Stimulated activated CD8-positive, alpha-beta memory T cell treated with anti-CD3 and anti-CD28 coated beads, Interleukin-4, amount 100 ng/mL, for 4 hours (primary cell): ENCODE measurements at places on chromosomes 4 and X.

DNA sequence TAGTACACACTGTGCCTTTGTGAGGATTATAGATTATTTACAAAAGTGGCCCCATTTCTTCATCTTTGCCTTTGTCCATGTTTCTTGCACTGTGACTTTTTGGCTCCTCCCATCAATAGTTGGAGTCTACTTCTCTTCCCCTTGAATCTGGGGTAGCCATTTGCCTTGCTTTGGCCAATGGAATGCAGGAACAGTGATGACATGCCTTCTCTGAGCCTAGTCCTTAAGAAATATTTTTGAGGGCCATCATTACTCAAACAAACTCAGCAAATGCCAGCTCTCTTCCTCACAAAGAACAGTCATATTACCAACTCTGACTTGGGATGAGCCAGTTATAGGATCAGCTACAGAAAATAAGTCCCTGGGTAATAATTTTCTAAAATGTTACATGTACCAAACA lies 189.6 kb downstream of the FRMPD4 start:
- DNase-seq = no peak

DNA sequence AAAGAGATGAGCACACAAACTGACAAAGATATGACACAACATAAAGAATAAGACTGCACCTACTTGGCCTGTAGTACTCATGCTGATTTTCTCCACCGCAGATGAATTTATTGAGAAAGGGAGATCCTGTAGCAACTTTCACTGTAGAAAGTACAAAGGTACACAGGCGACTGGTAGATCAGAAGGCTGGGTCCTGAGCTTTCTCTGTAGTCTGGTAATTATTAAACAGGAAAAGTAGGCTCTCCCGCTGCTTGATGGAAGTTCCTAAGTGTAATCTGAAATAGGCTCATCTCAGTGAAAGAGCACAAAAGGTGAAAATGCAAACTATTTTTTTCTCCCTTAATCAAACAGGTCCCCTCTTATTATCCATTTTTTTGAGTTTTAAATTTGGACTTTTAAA lies at the start of gene ADH6:
Gene ADH6, minus strand, starts transcription at position 175 of the 400 bp plus-strand sequence. Its CDS starts 94 bp downstream, at position 81.
- DNase-seq = no peak

- DNase-seq = no peak
These were observed 109.2 kb downstream of the FHDC1 start for GRCh38 chr4:153045111-153045982.

- DNase-seq = no peak
These were observed 175.2 kb downstream of the BEND2 start for GRCh38 chrX:18045436-18045835.

- no peak for DNase-seq
These were observed 109.1 kb downstream of the RBM47 start for GRCh38 chr4:40520533-40520932.

- no peak for DNase-seq
These were observed 181.9 kb downstream of the CEP135 start for GRCh38 chr4:56130606-56131155.

DNA sequence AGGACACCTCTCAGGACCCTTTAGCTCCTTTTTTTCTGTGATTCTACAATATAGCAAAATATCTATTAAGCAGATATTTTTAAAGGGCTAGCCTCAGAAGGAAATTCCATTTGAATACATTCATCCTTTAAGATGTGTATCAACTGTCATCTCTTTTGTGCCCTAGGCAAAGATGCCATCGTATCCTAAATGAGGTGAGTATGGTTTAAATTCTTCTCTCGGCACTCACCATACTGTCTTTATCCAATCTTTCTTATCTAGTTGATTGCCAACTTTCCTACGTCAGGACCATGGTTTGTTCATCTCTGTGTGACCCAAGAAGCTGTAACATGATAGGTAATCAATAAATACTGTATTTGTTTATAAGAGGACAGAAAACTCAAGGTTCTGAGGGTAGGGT lies 176.0 kb downstream of the LDB2 start:
- DNase-seq = no peak

DNA sequence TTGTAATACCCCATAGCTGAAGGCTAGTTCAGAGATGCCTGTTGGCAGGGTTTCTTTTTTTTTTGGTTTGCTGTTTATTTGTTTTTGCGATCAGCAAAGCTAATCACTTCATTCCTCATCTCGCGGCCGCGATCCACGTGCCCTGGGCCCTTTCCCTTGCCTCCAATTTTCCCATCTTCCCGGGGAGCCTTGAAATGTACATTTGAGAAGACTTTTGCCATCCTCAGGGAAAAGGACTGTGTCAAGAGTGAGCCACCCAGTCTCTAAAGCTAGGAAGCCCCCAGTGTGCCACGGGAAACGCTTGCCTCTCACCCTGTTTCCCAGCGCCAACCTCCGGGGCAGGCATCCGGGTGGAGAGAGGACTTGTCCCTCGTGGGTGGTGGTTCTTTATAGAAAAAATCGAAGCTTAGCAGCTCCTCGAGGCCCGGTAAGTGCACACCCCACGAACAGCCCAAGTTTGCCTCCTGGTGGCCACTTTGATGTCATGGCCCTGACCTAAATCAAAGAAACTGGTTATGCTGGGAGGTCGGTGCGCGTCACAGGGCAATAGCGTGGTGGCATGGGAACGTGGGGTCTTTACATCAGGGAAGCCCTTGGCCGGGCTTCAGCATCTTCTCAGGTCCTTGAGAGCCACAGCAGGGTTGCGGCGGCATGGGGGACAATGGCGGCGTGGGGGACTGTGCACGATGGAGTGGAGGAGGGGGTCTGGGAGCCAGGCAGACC lies 42.0 kb downstream of the MAP7D3 start:
- no peak for DNase-seq

DNA sequence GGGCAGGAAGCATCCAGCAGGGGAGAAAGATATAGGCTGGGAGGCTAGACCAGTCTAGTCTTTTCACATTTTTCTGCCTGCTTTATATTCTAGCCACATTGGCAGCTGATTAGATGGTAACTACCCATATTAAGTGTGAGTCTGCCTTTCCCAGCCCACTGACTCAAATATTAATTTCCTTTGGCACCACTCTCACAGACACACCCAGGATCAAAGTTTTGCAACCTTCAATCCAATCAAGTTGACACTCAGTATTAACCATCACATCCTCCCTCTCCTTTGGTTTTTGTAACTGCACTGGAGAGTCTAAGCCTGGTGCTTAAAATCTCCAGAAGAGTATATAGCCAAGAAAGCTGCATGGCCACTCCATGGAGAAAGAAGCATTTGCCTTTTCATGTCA lies 560.4 kb downstream of the GRXCR1 start:
- no peak for DNase-seq

DNA sequence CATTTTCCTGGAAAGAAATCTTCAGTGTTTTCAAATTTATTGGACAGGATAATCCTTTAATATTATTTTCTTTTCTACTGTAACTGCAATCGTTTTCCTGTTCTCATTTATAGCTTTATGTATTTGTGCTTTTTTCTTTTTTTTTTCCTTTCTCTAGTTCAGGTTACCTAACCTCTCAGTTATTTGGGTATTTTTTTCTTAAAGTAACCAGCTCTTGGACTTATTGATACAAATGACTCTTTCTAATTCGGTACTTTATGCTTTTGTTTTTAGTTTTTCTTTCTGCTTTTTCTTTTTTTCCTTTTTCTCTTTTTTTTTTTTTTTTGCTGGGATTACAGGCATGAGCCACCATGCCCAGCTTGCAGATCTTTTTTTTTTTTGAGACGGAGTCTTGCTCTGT lies 25.2 kb downstream of the WWC2 start:
- no peak for DNase-seq

- DNase-seq = no peak
These were observed 44.9 kb downstream of the MMRN1 start for GRCh38 chr4:89939546-89939945.

DNA sequence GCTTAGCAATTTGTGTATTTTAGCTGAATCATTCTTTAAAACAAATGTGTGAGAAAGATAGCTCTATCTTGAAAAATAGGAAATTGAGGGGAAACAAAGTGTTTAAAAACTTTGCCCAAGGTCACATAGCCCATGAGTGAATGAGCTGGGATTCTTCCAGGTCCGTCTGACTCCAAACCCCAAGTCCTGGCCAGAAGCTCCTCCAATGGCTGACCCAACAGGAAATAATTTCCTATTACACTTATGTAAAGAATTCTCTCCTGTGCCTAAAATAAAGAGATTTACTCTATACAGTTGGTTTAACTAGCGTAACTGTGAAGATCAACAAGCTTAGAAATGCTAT lies 287.6 kb downstream of the ARHGAP24 start:
- DNase-seq = no peak

- DNase-seq = no peak
These were observed 130.5 kb downstream of the TENT5D start for GRCh38 chrX:80550722-80551121.

DNA sequence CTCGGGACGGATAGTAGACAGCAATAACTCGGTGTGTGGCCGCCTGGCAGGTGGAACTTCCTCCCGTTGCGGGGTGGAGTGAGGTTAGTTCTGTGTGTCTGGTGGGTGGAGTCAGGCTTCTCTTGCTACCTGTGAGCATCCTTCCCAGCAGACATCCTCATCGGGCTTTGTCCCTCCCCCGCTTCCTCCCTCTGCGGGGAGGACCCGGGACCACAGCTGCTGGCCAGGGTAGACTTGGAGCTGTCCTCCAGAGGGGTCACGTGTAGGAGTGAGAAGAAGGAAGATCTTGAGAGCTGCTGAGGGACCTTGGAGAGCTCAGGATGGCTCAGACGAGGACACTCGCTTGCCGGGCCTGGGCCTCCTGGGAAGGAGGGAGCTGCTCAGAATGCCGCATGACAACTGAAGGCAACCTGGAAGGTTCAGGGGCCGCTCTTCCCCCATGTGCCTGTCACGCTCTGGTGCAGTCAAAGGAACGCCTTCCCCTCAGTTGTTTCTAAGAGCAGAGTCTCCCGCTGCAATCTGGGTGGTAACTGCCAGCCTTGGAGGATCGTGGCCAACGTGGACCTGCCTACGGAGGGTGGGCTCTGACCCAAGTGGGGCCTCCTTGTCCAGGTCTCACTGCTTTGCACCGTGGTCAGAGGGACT lies 5.7 kb upstream of the MSANTD1 start:
- DNase-seq = no peak

DNA sequence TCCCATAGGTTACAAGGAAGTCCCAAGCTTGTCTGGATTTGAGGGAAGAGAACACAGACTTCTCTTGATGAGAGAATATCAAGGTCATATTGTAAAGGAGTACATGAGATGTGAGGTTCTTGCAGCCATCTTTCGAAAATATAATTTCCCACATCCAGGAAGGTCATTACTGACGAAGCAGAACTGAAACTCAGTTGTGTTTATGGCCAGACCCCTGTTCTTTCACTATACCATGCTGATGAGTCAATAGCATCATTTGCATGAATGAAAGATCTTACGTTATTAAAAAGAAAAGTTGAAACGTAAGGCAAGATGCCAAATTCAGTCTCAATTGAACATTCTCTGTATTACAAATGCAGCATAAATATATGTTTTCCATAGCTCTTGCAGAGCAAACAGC lies 14.2 kb upstream of the CCDC149 start:
- DNase-seq = no peak

DNA sequence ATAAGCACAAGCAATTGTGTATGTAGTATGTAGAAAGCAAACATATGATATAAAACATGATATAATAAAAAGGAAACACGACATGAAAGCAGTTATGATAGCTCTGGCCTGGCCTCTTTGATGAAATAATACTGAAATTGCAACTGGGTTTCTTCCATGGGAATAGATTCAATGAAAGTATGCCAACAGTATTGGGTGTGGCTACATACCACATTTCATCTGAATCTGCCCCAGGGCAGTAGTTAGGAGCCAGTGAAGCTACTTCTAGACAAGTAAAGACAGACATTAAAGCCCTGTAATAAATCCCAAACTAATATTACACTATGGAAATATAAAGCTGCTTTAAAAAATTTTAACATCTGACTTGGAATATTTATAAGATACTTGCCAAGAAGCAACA lies 207.3 kb downstream of the FBXW7 start:
- DNase-seq = no peak

DNA sequence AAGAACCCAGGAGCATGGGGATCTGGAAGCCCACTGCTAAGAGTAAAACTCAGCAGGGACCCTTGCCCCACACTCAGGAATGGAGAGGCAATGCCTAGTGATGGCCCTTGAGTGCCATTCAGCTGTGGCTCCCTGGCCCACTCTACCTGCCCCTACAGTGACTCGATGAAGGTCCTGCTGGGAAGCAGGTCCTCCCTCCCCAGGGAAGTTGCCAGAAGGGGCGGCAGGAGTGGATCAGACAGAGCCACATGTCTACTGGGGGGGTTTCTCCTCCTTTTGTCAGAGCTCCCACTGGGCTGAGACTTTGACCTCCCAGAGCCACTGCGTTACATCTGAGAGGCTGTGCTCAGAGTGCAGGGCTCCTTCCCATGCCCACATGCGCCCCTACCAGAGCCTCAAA lies 1.2 kb downstream of the SLC10A3 start:
- no peak for DNase-seq

DNA sequence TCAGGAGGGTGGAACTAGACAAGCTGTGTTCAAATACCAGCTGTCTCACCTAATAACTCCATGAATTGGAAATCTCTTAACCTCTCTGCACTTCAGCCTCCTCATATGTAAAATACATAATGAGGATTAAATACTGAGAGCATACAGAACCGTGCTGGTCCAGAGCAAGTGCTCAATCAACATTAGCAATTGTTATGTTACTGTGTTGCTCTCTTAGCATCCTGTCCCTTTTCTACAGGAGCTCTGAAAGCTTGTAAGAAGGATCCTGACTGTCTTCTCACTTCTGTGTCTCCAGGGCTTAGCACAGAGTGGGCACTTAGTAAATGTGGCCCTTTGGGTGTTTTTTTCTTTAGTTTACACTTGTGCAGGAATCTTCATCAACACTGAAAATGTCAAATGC lies 1456.1 kb upstream of the IGFBP7 start:
- no peak for DNase-seq

- no peak for DNase-seq
These were observed 97.1 kb downstream of the MRPL1 start for GRCh38 chr4:77959566-77960338.

GRCh38 chr4:77308843-77309242 lies 151.8 kb downstream of the CCNG2 start:
- DNase-seq = no peak

DNA sequence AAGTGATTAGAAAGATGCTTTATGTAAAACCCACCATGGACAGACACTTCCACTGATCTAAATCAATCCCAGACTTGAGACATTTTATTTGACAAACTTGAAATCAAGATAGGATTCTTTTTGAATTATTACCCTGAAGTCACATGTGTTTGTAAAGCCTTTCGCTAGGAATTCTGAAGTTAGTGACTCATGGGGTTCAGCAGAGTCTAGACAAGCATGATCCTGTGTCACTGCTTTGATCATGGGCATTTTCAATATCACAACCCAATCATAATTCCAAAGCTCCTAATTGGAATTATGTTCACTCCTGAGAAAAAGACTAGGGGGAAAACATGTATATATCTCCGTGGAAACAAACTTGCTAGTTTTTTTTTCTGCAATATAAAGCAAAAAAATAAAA lies 67.5 kb upstream of the BMP3 start:
- DNase-seq = no peak
